Hypothalamus (tissue), 51 donors: ENCODE measurements at places on chromosomes 1 and 21.

DNA sequence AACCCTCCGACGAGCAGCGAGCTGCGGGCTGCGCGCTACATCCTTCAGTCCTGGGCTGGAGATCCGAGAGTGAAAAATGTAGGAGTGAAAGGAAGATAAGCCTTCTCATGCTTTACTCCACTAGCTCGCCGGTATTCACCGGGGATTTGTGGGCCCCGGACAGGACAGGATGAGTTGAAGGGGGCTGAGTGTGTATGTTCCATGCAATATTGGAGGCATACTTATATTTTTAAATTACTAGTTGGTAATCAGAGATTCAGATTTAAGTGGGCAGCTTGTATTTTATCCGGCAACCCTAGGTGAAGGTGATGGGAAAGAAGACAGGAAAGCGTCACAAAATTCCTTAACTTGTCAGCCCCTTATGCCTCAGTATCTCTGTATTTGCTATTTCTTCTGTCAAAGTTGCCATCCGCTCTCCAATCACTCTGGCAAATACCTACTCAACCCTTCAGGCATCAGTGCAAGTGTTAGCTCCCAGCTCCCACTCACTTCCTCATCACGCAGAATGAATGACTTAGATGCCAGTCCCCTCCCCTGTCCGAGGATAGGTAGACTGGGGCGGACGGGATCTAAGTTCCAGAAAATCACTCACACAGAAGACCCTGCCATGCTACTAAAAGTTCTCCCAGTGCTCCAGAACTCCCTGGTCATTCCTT is 503 bp upstream of the PIGM start:
- no peak for DNase-seq

DNA sequence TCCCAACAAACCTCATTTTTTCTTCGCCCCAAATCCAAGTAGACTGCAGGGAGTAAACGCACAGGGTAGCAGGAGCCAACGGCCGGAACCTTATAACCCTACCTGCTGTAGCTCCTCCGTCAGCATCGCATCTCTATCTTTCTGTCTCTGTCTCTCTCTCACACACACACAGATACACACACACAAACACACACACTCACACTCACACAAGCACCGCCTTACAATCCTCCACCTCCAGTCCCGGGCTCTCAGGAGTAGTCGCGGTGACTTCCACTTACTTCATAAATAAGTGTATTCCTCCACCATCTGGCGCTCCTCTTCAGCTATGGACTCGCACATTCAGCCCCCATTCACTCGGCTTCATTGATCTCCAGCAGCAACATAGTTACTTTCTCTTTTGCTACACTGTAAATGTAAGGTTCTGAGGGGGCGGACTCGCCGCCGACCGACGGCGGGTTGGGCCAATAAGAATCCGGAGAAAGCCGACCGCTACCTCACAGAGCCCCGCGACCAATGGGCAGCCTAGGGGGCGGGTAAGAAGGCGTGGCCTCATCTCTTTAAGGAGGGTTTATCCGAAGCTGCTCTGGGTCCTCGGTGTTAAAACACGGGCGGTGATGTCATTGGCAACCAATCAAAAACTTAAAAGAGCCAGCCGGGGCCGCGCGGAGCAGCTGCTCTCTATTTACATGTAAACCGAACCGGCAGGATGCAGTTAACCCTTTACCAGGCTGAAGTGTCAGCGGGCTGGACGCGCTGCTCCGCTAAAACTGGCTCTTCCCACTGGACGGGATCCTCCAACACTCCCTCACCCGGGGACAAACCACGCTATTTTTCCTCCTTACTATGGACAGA is at the start of gene DUSP10:
TSS of gene DUSP10 (minus strand) at position 387 of the 852 bp plus-strand sequence. CDS start 2,345 bp downstream, outside the sequence.
- DNase-seq = peak; percentile 93

GRCh38 chr1:214264196-214264595 is 16.8 kb upstream of the SMYD2 start:
- no peak for DNase-seq

DNA sequence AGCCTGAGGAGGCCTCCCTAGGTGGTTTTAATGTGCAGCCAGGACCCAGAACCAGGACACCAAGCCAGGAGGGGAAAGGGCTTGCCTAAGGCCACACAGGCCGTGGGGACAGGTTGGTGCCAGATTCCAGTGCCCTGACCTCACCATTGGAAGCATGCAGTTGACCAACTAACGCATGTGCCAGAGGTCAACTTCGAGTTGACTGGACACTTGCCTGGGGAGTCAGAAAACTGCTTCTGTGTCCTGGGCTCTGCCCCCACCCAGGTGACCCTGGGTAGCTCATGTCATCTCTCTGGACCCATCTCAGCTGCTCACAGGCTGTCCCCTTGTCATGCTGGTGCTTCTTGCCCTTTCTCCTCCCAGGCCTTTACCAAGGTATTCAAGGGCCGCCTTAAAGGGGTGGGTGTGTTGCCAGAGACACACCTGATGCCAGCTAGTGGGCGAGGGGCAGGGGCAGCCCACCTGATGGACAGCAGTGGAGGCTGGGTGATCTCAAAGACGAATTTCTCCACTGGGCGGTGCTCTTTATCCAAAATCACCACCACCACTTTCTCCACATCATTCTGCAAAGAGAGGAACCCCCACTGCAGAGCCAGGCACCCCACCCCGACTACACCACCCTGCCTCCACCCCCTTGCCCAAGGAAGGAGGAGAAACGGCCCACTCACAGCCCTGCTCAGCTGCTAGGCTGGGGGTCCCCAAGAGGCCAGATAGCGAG is 4.4 kb downstream of the MAD2L2 start:
- no peak for DNase-seq

DNA sequence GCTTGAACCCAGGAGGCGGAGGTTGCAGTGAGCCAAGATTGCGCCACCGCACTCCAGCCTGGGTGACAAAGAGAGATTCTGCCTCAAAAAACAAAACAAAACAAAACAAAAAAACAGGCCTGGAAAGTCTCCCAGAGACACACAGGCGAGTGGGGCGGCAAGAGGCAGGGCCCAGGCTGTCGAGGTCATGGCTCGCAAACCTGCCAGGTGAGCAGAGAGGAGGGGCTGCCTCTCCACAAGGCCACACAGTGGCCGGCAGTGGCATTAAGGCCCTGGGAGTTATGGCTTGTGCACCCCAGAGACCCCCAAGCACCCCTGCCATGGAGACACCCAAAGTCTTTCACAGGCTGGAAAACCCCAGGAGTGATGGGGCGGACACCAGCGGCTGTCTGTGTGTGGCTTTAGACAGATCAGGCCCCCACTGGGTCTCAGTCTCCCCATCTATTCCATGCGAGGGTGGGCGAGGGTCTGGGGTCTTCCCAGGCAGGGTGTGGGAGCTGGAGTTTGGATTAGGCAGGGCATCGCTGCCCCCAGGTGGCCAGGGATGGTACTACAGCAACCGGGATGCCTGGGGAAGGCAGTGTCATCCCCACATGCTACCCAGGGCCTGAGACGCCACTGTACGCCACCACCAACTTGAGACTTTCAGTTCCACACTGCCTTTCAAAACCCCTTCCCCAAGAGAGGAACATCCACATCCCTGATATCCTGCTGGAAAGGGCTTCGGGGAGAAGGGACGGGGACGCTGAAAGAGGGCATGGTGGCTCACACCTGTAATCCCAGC is 7.3 kb upstream of the CTRC start:
- DNase-seq = peak; percentile 39

DNA sequence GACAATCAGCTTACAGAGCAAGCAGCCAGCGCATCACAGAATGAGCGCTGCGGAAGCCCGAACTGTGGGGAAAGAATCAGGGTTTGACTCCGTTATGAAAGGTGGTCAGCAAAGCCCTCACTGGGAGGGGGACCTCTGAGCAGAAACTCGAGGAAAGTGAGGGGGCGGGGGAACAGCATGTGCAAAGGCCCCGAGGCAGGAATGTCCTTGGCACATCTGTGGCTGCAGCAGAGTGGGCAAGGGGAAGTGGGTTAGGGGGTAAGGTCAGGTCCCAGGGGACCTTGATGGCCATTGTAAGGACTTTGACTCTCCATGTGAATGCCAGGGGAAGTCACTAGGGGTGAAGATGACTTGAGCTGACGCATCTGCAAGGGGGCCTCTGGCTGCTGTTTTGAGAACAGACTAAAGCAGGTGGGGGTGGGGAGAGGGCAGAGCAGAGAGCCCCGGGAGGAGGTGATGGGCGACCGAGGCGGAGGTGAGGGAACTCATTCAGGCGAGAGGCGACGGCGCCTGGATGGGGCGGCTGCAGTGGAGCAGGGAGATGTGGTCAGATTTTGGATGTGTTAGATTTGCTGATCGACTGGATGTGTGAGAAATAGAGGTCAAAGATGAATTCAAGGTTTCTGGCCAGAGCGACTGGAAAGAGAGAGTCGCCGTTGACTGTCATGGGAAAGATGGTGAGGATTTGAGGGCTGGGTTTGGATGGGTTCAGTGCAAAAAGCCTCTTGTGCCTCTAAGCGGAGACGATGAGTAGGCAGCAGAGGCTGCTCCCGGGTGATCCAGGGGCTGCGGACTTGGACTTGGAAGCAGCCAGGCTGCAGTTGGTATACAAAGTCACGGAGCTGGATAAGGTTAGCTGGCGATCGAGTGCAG is 108.0 kb upstream of the ZBTB40 start:
- DNase-seq = no peak

DNA sequence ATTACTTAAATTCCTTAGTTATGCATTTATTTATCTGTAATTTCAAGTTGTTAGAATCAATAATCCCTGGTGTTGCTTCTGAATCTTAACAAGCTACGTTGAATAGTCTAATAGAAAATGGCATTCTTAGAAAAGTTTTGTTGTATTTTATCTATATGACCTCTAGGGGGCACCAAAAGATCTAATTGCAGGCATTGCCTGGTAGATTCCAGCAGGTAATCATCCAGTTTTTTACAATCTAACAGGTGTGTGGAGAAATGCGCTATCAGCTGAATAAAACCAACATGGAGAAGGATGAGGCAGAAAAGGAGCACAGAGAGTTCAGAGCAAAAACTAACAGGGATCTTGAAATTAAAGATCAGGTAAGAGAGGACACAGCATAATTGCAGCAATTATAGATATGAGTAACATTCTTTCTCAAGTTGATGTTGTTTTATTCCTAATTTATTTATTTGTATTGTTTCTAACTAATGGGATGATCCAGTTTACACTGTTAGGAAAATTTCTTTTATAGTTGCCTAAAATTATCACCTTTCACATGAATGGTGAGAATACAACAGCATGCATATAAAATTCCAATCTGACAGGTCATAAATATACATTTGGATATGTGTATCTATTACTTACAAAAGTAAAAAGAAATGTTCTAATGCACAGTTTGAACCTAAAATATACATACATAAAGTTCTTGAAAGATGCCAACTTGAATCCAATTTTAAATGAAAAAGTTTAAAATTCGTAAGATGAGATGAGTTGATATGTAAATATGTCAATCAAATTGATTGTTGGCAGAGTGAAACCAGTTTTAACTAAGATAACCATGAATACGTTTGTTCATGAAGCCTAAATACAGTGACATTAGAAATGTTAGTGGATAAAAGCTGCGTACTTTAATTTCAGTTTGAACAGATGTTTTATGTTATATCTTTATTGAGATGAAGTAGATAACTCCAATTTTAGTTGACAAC is 88.4 kb downstream of the SDCCAG8 start:
- no peak for DNase-seq

DNA sequence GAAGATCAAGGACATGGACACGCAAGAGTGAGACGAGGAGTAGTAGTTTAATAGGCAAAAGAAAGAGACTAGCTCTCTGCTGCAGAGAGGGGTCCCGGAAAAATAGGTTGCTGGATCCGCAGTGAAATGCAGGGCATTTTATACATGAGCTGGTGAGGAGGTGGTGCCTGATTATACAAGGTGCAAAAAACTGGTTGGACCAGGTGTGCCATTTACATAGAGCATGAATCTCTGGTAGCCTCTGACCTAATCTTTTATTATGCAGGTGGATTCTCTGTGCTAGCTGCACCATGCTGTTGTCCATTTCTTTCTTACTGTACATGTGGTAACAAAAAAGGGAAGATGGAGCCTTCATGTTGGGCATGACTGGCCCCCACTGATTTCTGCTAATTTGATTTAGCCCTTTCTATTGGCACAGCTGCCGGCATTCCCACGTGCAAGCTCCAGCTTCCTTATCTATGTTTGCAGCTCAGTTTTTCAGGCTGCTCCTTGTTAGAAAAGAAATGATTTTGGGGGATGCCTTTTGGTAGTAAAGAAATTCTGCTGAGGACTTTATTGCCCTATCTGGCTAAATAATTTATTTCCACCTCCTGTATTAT is 548.1 kb downstream of the BRINP3 start:
- no peak for DNase-seq

- DNase-seq = no peak
Measured at GRCh38 chr21:26388731-26389231, 184.3 kb downstream of the CYYR1 start.

- no peak for DNase-seq
Measured at GRCh38 chr1:185907246-185907645, 173.1 kb downstream of the HMCN1 start.

DNA sequence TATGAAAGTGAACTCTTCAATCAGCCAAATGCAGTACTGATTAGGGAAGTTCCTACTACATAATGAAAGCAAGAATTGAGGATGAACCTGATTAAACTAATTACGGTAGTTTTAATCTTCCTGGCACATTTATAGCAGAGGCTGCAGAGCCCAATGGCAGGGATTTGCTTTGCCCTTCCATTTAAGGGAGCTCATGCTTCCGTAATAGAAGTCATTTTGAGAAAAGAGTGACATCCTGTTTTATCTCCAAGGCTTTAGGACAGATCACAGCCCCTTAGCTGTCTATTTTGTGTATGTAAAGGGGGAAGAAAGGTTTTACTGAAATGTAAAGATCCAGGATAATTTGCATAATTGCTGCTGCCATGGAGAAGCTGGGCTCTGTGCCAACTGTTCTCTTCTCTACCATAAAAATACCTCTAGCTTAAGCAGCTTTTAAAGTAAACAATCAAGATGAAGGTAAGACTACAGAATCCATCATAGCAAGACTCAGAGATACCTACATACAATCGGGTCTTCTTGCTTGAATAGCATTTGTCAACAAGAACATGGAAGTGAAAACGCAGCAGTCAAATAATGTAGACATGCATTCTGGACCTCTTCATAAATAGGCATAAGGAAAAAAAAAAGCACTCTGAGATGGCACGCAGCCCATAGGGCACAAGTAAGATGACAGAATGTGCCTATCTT is 62.5 kb downstream of the ASH1L start:
- no peak for DNase-seq

GRCh38 chr1:41581216-41582003 is 96.9 kb upstream of the EDN2 start:
- DNase-seq = no peak

DNA sequence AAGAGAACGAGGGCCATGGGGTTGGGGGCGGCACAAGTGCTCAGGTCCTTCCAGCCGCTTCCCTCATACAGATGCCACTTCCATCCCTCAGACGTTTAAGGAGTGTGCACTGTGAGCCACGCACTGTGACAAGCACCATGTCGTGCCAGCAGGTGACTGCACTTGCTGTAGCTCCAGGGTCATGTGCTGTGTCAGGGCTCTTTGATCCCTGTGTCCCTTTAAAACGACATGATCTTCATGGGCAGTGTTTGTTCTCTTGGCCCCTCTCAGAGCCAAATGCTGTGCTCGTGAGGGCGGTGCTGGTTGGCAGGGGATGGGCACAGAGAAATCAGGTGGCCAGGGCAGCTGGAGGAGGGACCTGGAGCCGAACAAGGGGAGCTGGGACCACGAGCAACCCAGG is 19.9 kb downstream of the IL10RB start:
- no peak for DNase-seq

- DNase-seq = no peak
Measured at GRCh38 chr1:38766125-38766524, 93.4 kb downstream of the RRAGC start.

- DNase-seq = no peak
Measured at GRCh38 chr1:201092738-201093137, 19.5 kb downstream of the CACNA1S start.

- DNase-seq = no peak
Measured at GRCh38 chr1:205108464-205108863, 13.3 kb downstream of the RBBP5 start.

GRCh38 chr21:39318091-39318959 is 4.9 kb upstream of the BRWD1 start:
- DNase-seq = no peak
